ENCODE measurements at places on chromosomes 11 and 22.

- DNase-seq: no peak
These were observed 470.5 kb upstream of the CADM1 start for GRCh38 chr11:115974703-115975102.

DNA sequence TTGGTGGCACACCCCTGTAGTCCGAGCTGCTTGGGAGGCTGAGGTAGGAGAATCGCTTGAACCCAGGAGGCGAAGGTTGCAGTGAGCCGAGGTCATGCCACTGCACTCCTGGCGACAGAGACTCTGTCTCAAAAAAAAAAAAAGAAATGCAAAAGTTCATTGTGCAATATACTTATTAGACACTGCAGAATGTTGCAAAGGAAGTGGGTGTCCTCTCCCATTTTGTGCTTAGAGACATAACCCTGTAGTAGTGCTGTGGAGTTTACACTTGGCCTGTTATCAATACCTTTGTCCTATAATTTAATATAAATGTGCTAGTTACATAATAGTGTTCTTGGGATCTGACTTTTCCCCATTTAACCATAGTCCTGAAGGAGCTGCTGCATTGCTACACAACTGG is 9.4 kb downstream of the BCL2L13 start:
- no peak for DNase-seq

DNA sequence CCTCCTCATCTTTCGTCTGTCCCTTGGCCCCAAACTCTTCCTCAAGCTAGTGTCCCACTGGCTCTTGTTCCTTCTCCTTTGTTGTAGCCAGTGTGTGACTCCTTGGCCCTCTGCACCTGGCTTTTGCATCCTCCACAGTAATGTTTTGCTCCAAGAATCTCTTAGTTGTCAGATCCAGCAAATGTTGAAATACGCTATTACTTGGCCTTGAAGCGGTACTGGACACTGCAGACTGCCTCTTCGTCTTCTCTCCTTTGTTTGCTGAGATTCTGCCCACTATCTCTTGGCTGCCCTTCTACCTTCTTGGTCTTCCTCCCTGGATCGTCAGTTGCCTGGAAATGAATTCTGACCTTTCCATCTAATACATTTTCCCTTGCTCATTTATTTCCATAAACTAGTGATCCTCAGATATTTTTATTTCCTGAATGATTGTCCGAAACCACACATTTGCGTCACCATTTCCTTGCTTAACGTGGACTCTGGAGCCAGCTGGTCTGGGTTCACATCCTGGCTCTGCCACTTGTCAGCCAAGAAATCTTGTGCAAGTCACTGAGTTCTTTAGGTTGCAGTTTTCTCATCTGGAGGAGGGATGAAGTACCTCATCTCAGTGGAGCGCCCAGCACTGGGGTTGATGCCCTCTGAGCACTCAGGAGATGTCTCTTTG is 113.6 kb downstream of the LDLRAD3 start:
- DNase-seq: no peak

DNA sequence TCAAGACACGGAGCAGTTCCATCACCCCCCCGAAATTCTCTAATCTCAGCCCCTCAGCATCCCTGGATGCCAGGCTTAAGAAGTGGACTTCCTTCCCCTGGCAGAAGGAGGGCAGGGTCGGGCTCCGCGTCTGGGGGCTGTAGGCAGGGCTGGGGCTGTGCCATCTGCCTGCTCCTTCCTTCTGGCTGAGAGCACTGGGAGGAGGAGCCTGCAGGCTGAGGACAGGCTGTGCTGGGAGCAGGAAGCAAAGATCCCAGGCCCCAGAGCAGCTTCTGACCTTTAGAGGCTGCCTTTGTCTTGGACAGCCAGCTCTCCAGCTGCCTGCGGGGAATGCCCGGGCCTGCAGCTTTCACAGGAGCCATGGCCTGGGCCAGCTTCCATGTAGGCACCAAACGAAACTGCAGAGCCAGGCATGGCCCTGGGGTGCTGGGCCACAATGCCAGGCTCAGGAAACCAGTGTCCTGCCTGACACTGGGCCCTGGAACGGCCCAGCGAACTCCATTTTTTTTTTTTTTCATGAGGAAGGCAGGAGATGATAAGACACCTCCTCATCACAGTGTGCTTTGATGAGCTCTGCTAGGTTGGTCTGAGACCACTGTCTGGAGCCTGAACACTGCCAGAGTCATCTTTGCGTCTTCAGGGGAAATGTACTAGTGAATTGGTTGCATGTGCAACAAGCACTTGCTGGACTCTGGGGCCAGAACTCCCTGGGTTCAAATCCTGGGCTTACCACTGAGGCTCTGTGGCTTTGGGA is 67.9 kb downstream of the MCM5 start:
- DNase-seq: no peak

- DNase-seq: no peak
These were observed 380.8 kb upstream of the CADM1 start for GRCh38 chr11:115884800-115885534.

DNA sequence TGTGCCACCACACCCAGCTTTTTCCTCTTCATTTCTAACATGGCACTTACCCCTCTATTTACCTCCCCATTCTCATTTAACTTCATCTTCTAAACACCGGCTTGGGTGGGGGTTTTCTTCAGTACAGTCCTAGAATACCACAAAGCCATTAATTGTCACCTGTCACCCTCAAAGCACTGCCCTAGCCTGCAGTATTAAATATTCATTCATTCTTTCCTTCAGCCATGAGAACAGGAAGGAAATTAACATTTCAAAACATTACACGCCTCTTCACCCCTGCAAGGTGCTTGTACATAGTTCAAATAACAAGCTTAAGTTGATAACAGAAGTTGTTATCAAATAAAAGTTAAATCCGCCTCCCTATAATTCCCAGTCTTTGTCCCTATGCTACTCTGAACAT is 10.7 kb upstream of the VPS37C start:
- DNase-seq: no peak

All from stimulated activated CD4-positive, alpha-beta T cell treated with anti-CD3 and anti-CD28 coated beads, Interleukin-4, amount 100 ng/mL, for 4 hours (primary cell).